ENCODE measurements at places on chromosomes 7 and 10.

- DNase-seq, result no peak
Measured at GRCh38 chr7:70512761-70513160, 619.2 kb upstream of the GALNT17 start.

DNA sequence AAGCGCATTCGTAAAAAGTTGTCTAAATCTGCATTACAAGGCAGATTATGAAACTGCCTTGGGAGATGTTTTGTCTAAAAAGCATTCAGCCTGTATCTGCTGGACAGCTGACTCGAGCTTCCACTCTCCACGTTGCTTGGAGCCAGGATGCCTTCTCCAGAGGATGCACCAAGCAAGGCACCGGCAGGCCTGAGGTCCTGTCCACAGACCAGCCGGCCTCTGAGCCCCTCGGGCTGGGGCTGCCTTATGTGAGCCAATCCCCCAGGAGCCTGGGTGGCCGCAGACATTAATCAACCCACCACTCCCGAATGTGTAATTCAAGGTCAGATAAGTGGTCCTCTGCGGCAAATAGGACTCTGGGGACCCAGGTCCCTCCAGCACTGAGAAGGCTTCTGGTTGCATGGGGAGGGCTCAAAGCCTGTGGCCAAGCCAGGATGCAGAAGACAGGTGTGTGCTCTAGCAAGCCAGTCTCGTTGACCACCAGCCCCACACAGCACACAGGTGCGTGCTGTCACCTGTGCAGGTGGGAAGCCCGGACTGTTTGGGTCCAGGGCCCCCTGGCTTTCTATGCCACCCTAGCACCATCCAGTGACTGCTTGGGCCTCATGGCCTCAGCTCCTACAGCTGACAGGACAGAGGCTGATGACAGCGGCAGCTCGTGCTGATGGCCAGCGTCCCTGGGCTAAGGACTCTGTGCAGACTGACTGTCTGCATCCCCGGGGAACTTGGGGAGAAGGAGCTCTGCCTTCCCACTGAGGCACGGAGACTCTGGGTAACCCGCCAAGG lies 4.8 kb upstream of the RET start:
- no peak for DNase-seq

GRCh38 chr7:2037301-2037807 lies 195.4 kb downstream of the MAD1L1 start:
- DNase-seq, result peak; percentile 40

DNA sequence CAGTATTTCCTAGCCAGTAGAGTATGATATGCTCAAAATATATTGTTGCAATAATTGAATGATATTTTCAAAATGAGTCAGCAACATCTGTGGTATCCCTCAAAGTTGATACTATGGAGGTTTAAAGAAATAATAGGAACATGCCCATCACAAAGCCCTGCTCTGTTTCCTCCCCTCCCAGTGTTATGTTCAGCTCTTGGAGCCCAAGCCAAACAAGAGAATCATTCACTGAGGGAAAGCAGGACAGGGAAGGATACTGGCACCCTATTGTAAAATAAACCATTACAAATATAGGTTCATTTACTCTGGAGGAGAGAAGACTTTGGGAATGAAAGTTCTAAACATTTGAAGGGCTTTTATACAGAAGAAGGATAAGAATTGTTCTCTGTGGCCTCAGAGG lies 37.6 kb downstream of the SORCS3 start:
- DNase-seq, result no peak

DNA sequence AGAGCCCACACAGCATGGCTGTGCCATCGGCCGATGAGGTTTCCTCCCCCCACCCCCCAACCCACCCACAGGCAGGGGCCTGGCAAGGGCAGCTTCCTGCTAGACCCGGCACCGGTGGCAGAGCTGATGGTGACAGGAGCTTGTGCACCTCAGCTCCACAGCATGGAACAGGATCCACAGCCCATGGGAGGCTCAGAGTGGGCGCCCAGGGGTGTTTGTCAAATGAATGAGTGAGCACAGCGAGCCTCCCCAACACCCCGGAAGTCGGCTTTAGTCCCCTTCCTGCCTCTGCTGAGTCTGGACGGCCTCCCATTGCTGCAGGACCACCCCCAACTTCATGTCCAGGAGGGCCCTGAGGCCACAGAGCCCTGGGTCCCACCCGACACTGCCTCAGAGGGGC lies 68.9 kb downstream of the PDGFA start:
- DNase-seq, result no peak

GRCh38 chr7:132075515-132075914 lies 500.8 kb downstream of the PLXNA4 start:
- no peak for DNase-seq

DNA sequence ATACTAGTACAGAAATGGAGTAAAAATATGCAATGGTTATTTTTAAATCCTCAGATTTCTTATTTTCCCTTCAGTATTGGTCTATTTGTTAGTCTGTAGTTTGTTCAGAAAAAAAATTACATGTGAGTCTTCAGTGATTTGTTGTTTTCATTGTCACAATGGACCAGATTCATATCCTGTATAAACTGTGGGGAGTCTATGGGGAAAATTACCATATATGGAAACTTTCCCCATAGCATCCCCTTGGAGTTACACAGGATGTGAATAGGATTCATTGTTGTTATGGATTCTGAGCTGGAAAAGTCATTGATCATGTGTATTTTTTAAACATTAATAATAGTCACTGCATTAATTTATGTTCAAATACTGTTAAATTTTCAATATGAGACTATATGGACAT lies 72.6 kb downstream of the ST7 start:
- DNase-seq, result no peak

DNA sequence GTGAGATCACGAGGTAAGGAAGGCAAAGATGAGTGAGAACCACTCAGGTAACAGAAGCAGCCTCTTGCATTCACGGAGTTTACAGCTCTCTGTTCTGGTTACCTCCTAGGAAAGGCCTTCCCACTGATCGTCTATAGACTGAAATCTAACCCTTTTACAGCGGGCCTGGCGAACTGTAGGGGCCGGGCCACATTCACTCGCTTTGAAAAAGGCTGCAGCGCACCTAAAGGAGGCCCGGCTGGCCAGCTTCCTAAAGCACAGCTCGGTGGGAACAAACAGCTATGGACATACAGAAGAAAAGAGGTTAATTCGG lies 565 bp downstream of the ATP5MK start:
- DNase-seq, result no peak

DNA sequence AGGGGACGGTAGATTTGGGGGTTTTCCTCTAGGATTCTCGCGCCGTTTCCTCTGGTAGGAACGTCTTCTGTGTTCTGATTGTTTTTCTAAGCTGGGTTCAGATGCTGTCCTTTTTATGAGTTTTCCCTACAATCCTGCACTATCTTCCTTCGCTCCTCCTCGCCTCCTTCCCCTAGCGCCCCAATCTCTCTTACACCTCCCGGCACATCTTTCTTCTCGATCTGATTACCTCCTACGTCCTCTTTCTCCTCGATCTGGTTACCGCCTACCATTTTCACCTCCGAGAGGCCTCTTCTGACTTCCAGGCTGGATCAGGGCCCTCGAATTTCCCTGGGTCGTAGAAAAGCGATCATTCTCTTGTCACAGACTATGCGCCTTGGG lies 413 bp downstream of the BUD31 start:
- no peak for DNase-seq

GRCh38 chr10:119478111-119478802 lies 64.3 kb downstream of the RGS10 start:
- peak; percentile 34 for DNase-seq

- no peak for DNase-seq
Measured at GRCh38 chr7:68176974-68177373, 1180.3 kb downstream of the TYW1 start.

- no peak for DNase-seq
Measured at GRCh38 chr7:134696261-134696660, 49.6 kb downstream of the BPGM start.

DNA sequence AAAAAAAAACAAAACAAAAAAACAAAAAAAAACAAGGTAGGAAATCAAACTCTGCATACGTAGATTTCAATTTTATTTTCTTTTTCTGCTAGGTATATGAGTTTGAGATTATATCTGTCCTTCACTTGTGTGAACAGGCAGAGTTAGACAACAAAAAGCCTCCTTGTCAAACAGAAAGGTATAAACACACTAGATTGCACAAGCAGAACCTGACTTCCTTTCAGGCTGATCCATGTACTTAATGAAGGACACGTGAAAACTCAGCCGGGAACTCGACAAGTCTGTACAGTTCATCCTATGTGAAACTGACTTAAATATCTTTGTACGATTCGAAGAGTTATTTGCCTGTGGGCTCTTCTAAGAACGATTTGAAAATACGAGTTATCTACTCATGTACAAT lies 254.1 kb downstream of the ARL4A start:
- DNase-seq, result no peak

- DNase-seq, result no peak
Measured at GRCh38 chr7:2287745-2288144, 26.5 kb downstream of the SNX8 start.

- DNase-seq, result no peak
Measured at GRCh38 chr10:101233863-101234262, 4.6 kb upstream of the LBX1 start.

- no peak for DNase-seq
Measured at GRCh38 chr10:100000109-100000644, 9.6 kb downstream of the DNMBP start.

DNA sequence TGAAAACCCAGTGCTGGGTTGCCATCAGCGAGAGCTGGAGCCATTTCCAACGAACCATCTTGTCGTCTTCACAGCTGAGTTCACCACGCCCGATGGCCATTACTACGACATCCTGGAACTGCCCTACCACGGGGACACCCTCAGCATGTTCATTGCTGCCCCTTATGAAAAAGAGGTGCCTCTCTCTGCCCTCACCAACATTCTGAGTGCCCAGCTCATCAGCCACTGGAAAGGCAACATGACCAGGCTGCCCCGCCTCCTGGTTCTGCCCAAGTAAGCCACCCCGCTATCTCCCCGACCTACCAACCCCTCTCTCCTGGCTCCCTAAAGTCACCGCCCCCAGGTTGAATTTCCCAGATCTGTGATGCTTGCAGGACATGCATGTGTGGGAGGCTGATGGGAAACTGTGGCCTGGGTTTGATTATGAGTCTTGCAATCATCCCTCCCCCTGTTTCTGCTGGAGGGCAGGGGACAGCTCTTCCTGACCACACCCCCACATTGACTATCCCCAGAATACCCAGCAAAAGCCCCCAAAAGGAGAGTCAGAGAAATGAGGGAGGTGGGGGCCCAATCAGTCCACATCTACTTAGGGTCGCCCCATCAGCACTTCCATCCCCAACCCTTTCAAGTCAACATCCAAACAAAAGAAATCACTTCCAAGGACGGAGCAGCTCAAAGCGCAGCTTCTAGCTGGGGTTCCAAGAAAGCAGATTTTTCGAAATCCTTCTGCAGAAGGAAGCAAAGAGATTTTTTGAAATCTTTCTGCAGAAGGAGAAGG lies 6.9 kb downstream of the SERPINE1 start:
- DNase-seq, result no peak

DNA sequence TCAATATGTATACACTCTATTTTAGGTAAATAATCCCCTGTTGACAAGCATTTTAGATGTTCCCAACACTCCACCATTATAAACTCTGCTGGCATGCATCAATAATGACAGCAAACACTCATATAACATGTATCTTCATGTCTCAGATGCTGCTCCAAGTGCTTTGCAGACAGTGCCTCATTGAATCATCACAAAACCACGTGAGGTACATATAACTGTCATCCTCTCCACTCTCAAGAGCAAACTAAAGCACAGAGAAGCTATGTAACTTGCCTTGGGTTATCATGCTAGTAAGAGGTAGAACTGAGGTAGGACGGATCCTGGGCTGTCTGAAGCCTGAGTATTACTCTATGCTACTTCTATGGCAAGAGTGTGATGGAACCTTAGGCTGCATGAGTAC lies 72.5 kb upstream of the GSDME start:
- no peak for DNase-seq

GRCh38 chr10:31871266-31872065 lies 57.2 kb downstream of the ARHGAP12 start:
- no peak for DNase-seq

GRCh38 chr10:132282667-132283603 lies 24.8 kb downstream of the STK32C start:
- DNase-seq, result no peak

DNA sequence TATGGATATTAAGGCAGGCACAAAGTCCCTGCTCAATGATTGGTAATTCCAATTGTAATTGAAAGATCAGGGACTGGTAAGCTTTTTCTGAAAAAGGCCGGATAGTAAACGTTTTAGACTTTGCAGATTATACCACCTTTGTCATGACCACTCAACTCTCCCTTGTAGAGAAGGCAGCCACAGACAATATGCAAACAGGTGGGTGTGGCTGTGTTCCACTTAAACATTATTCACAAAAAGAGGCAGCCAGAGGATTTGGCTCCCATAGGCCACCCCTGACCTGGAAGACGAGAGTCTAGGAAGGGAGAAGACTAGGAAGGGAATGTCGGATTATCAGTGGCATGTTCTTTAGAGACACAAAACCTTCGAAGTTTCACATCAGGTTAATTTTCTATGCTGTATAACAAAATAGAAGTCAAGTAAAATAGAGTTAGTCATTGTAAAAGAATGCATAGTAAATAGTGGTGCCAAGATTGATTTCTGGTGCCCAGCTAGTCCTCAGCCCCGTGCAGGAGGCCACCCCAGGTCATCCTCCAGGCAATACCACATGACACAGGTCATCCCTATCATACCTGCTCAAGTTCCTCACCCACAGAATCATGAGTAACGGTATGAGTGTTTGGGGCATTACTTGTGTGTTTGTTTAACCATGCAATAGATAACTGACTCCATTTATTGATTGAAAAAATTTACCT lies 193.8 kb downstream of the PLPP4 start:
- DNase-seq, result no peak

- DNase-seq, result no peak
Measured at GRCh38 chr10:101019440-101019703, 11.6 kb downstream of the PDZD7 start.

GRCh38 chr7:140197218-140197890 lies 20.6 kb upstream of the KDM7A start:
- no peak for DNase-seq

GRCh38 chr7:2477447-2478398 lies 1.5 kb upstream of the GRIFIN start:
- peak; percentile 73 for DNase-seq

DNA sequence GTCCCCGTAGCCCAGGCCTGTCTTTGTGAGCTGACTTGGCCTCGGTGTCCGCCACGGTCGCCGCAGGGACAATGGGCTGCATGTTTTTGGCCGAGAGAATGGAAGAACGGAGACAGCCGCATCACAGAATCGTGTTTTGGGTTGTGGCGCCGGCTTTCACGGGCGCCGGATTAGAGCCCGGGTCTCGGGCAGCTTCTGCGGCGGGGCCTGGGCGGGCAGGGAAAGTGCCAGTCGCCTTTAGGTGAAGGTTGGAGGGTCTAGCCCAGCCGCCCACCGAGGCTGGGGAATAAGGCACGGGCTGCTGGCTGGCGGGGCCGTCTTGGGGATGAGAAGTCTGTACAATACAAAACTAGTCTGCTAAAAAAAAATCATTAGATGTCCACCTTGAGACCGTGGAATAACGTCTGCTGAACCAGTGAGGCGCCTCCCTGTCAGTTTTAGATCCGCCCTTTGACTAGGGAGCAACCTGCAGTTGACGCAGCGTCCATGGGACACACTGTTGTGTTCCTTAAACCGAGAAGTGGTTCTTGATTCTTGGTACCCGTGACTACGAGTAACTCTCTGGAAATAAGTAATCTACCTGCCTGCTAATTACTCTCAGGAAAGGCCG lies 577 bp downstream of the DNAJB9 start:
- DNase-seq, result peak; percentile 53

- DNase-seq, result no peak
Measured at GRCh38 chr7:116938678-116939077, 14.6 kb upstream of the ST7 start.

Data from CD4-positive, alpha-beta T cell treated with Interferon gamma for 1 hour (primary cell).